ENCODE measurements at places on chromosomes 3 and 15.

GRCh38 chr15:63351170-63351569 is 30.5 kb downstream of the CA12 start:
- no peak for DNase-seq

DNA sequence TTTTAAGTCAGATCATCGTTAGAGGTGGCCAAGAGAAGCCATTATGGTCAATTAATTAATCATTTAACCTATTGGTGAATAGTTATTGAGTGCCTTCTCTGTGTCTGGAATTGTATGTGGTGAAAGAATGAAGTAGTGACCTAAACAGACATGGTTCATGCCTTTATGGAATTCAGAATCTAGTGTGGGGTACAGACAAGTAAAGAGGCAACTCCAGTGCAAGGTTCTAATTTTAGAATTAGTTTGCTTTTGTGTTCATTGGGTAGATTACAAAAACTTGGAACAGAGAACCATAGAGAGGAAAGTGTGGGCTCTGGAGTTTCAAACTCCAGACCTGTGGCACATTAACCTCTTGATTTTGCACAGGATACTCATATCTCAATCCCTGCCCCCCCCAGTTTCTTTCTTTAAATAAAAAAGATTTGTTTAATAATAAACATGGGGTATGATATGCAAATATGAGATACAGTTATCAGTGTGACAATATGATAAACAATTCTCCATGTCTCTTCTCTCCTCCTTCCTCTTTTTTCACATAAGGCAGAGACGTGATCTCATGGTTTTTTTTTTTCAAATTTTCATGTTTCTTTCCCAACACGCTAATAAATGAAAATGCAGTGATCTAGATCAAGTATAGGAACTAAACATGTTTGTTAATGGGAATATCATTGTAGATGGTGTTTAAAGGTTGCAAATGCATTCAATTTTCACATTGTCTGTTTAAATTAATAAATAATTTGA is 117.9 kb downstream of the MITF start:
- DNase-seq = no peak

- DNase-seq = no peak
Observed at GRCh38 chr3:124926426-124927101, 8.0 kb downstream of the MUC13 start.

DNA sequence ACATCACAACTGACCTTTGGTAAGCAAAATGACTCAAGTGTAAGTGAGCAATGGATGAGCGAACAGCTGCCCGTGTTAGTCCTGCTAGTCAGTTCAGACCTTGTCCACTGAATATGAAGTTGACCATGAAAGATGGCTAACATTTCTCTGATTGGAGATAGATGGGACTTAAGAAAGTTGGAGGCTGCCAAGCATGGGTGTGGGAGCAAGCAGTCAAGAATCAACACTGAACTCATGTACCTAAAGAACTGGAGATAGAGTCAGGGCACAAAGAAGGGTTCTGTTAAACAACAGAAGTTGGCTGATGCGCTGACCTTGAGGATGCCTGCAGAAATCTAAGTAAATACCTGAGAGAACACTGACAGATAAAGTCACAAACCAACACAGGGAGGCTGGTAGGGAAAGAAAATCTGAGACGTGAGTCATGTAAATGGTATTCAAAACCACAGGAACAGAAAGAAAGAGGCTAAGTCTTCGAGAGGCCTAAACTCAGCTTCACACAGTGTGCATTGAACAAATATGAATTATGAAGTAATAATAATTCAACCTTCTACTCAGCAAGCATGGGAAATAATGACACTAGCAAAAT is 30.7 kb upstream of the ANPEP start:
- DNase-seq = no peak

GRCh38 chr15:84752700-84753099 is 4.3 kb downstream of the ZNF592 start:
- DNase-seq = no peak

- no peak for DNase-seq
Observed at GRCh38 chr15:74179983-74180880, 6.7 kb downstream of the ISLR start.

- DNase-seq = no peak
Observed at GRCh38 chr3:123805504-123805903, 78.6 kb downstream of the MYLK start.

- DNase-seq = no peak
Observed at GRCh38 chr3:10557781-10558373, 52.5 kb upstream of the ATP2B2 start.

DNA sequence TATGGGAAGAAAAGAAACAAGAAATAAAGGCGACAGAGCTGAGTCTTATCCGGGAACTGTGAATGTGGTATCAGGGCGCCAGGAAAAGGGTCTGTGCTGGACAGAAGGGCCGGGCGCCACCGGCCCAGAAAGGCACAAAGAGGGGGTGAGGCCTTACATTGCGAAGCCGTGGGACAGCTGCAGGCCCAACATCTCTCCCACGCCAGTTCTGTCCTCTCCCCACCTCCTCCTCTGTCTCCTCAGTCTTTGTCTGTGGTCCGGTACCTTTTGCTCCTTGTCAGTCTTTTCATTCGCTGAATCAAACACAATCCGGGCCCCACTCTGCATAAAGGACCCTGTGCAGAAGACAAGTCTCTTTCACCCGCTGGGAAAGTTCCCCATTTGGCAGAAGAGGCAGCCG is 81.8 kb downstream of the LRIG1 start:
- DNase-seq = no peak

DNA sequence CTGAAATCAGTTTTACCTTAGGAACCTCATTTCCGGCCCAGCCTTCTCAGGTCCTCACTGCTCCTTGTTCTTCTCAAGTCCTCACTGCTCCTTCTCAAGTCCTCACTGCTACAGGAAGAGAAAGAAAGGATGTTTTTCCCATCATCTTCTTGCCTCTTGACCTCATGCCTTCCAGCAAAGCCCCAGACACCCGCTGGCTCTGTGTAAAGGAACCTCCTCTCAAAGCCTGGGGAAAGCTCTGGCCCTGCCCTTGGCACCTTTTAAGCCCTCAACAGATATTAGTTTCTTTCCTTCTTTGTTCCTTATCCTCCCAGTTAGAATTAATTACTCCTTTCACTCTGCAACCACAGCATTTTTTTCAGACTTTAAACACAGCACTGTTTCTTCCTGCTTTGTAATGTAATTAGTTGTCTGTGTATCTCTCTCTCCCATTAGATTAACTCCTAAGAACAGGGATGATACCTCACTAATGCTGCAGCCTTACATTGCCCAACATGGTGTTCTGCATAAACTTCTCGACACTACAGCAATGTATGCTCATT is 4.0 kb upstream of the WDR49 start:
- DNase-seq = no peak

GRCh38 chr3:122642935-122643334 is 37.7 kb upstream of the PARP14 start:
- DNase-seq = no peak

DNA sequence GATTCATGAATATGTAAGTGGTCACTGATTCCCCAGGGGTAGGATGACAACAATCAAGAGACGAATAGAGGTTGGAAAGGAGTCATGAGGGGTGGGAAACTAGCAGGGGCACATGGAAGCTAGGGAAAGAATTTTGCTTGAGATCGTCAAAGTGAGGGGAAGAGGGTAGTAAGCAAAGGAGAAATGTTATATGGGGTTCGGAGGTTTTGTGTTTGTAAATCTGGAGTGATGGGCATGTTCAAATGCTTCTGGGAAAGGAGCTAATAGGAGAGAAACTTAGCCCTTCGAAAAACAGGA is 7.9 kb downstream of the RPL14 start:
- no peak for DNase-seq

GRCh38 chr3:48187579-48188265 is 495 bp downstream of the CDC25A start:
- no peak for DNase-seq

DNA sequence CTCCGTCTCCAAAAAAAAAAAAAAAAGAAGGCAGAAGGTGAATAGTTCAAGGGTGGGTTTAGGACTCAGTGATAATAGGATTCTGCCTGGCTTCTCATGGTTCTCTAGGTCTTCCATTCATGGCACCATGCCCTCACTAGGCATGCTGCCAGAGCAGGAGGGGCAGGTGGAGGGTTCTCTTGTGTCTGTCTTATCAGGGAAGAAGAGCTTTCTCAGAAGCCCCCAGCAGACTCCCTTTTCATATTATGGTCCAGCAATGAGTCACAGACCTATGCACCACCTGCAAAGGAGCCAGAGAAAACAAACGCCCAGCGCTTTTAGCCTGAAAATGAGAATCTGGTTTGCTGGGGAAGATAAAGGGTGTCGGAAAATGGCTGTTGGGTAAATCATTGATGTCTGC is 3.0 kb downstream of the CCR2 start:
- no peak for DNase-seq

DNA sequence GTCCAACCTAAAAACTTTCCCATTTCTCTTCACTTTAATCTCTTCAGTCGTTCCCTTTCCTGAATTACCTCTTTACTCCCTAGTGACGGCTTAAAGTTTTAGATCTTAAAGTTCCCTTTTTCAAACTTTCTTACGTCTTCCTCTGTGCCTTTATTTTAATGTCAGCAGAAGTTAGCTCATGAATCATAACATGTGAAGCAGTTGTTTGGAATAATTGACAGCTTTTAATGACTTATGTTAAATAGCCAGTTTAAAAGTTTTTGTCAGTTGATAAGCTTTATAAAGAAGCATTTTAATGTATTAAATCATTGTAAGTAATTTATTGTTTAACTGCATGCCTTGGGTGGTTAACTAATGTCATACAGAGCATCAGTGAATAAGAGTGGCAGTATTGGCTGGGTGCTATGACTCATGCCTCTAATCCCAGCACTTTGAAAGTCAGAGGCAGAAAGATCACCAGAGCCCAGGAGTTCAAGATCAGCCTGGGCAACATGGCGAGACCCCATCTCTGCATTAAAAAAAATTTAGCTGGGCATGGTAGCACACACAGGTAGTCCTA is 33.9 kb downstream of the PIK3CA start:
- no peak for DNase-seq

DNA sequence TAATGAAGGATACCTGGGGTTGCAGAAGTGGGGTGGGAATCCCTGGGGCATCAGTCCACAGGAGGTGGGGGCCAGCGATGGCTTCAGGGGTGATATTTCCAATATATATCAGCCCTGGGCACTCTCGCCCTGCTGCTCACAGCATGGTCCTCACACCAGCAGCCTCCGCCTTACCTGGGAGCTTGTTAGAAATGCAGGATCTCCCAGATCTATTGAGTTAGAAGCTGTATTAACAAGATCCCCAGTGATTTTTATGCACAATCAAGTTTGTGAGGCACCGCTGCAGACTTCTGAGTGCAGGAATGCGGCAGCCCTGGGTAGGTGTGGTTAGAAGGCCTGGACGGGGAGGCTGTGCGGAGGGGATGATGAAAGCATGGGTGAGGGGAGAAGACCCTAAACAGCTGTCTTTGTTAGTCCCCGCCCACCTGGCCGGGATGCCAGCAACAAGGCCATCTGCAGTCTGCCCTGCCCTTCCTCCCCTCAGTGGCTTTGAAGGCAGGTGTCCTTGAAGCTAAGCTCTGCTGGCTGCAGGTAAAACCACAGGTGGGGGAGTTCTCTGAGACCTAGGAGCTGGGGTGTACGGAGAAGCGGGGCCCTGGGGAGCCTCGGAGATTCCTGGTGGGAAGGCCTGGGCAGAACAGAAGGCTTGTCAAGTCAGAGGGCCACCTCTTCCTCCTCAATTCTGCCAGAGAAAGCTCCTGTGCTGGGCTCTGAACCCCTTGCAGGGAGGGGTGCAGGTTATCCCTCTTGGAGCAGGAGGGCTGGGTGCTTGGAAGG is 11.4 kb downstream of the FAM107A start:
- DNase-seq = no peak

DNA sequence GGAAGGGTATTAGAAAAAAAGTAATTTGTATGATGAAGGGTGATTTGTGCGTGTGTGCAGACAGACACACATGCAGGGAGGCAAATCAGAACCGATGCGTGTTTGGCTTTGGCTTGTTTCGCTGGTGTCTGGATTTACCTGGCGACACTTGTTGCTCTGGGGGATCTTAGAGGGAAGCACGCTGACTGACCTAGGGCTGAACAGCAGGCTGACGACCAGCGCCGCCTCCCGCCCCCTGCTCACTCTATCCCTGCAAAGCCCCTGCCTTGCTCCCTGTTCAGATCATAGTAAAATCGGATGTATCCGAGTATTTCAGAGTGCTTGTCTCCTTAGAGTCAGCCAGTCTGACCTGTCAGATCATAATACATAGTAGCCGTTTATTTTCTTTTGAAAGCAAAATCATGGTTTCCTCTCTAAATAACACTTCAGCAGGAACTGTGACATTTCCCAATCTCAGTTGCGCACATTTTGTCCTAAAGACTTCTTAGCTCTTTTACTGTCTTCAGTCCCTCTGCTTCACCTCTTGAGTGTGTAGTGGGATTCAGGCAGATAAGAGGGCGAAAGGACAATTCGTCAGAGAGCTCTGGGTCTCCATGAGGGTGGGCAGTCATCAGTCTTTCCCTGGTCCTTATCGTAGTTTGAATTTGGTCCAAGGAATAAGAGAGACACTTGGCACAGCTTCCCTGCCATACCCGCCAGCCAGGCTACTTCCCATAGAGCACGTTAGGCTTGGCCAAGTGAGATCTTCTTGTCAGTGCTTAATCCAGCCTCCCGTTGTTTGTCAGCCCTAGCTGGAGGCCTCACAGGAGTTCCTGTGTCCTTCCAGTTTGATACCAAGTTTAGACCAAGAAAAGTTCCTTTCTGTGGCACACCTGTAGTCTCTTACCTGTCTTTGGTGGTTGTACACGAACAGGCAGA is 97.4 kb downstream of the PGPEP1L start:
- DNase-seq = no peak

DNA sequence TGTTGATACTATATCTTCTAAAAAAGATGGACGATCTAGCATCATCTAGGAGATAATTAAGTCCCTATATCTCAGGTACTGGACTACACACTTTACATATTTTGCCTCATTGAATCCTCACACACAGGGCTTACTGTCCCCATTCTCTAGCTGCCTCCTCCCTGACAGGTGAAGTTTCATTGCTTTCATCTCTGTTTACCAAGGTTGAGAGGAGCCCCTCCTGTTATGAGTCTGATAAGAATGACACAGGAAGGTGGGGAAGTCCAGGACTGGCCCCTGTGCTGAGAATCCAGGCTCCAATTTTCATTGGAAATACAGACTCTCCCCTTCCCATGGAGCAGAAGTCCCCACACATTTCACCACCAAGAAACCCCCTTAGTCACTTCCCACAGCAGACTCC is 105.2 kb downstream of the XXYLT1 start:
- no peak for DNase-seq

DNA sequence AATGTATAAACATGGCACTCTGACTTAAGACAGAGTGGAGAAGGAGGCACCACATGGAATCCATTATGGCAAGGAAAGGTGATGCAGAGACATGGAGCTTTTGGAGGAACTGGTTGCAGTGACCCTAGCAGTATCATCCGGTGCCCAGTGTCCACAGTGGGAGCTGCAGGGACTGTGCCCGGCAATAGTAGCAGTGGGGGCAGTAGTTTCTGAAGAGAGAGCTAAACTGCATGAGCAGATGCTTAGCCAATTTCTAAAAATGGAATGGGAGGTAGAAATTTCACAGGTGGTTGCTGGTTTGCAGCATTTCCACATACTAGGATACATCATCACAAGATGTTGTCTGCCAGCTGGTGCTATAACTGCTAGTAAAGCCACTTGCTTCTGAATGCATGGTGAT is 7.8 kb upstream of the TM2D3 start:
- DNase-seq = no peak

Measured in activated naive CD4-positive, alpha-beta T cell (primary cell).